HT1080 (cell line): ENCODE measurements at places on chromosomes 7 and 10.

GRCh38 chr7:73577627-73578341, 595 bp downstream of the TBL2 start:
- no peak for DNase-seq

DNA sequence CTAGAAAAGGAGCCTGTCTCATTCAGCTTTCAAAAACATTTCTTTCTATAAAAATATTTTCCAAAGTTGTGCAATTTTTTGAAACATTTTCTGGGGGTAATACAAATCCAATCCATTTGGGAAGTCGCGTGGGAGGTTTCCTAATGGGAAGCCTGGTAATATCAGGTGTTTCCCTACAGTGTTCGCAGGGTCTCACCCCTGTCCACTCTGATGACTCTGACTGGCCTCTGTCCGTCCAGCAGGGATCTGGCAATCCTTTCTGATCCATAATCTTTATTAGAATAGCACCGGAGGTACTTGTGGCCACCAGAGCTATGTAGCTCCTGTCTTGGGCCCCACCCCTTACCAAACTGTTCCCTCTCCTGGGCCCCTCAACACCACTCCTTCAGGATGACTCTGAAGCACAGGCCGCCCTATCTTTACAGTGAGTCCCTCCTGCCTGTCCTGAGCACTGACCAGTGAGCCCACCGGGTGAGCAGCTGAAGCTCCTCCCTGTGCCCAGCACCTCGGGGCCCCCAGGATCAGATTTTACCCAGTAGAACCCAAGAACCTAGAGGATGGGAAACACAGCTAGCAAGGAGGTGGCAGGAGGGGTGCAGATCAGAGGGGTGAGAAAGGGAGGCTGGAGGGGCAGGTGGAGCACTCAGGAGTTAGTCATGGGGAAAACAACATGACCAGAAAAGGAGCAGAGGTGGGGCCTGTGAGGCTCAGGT, 84.8 kb downstream of the PTPRE start:
- peak; percentile 59 for DNase-seq

DNA sequence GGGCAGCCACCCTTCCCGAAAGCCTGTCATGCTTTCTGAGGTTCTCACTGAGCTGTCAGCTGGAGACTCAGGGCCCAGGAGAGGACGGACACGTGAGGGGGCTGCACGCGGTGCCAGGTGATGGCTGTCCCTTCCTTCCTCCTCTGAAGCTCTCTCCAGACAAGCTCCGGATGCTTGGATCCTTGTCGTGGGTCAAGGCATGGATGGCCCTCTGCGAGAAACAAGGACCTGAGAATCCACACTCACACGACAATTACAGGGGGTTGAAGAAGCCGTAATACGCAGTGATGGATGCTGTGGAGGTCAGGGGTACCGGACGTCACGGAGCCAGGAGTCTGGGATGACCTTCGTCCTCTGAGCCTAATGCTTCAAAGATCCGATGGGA, 170.3 kb downstream of the USP6NL start:
- DNase-seq, result no peak

GRCh38 chr10:78609976-78610375, 458.8 kb upstream of the ZMIZ1 start:
- DNase-seq, result no peak

- DNase-seq, result no peak
Measured at GRCh38 chr10:127526161-127526560, 22.9 kb upstream of the NPS start.

DNA sequence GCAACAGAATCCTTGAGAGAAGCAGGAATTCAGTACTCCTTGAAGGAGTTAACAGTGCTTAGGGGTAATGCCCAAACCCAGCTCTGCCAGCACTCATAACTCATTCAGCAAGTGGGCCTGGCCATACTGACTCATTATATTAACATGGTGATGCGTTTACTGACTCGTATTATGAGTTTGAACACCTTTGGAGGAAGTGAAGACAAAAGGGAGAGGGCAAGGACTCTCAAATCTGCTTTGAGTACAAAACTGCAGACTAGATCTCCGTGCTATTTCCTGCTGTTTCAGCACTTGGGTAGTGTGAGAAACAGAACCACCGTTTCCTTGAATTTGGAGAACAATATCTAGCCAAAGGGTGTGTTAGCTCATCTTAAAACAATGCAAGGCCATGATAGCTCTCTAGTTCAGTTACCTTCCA, 30.8 kb downstream of the SLC16A9 start:
- DNase-seq, result peak; percentile 43

- no peak for DNase-seq
Measured at GRCh38 chr10:19987931-19988330, 171.7 kb downstream of the PLXDC2 start.

- no peak for DNase-seq
Measured at GRCh38 chr7:103130901-103131624, 17.8 kb downstream of the NAPEPLD start.

- DNase-seq, result no peak
Measured at GRCh38 chr10:131267814-131268095, 43.8 kb downstream of the TCERG1L start.

- peak; percentile 99 for DNase-seq
Measured at GRCh38 chr7:13850185-13850752, 139.2 kb downstream of the ETV1 start.

- DNase-seq, result no peak
Measured at GRCh38 chr7:28018856-28019465, 161.6 kb downstream of the JAZF1 start.

DNA sequence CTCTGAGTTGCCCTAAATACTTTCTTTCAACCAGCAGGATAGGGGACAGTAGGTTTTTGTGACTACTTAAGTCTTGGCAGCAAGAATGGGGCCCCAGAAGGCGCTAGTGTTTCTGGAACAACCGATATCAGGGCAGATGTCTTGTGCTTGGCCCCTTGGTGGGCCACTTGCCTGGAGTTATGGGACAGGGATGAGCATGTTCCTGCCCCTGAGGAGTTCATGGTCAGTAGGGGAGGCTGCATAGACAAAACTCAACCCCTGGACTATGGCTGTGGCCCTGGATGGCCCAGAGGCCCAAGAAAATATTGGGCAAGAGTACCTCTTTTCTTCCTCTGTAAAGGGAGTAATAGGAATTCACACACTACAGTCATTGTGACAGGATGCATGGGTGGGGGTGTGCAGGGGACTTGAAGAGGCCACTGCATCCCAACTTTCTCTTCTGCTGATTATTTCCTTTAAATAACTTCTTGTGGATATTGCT, 57.7 kb upstream of the IGFBP3 start:
- DNase-seq, result no peak

GRCh38 chr10:92268748-92269147, 22.1 kb downstream of the CPEB3 start:
- DNase-seq, result no peak

DNA sequence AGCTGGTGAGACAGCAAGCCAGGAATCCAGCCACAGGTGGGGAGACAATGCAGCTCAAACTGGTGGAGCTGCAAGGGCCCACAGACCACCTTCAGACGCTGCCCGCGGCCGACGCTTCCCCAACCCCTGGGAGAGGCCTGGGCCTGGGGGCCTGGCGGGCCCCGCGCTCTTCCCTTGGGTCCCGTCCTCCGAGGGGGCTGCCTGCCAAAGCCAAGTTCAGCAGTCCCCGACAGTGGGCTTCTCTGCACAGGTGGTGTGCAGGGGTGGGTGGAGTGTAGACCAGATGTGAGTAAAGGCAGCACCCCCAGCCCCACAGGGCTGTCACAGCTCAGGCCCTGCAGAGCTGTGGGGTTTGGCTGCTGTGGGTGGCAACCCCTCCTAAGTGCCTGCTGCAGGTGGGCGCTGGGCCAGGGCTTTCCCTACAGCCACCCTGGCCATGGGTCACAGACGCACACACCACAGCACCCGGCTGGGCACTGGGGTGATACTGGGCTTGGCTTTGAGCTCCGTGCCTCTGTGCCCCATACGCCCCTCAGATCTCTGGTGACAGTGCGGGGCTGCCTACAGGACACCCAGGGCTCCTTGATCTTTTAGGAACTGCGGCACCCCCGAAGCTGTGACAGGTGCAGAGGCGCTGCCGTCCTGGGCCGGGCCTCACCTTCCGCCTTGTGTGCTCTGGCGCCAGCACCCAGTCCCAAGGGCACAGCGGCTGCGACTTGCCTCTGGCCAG, 20.5 kb downstream of the BNIP3 start:
- no peak for DNase-seq

DNA sequence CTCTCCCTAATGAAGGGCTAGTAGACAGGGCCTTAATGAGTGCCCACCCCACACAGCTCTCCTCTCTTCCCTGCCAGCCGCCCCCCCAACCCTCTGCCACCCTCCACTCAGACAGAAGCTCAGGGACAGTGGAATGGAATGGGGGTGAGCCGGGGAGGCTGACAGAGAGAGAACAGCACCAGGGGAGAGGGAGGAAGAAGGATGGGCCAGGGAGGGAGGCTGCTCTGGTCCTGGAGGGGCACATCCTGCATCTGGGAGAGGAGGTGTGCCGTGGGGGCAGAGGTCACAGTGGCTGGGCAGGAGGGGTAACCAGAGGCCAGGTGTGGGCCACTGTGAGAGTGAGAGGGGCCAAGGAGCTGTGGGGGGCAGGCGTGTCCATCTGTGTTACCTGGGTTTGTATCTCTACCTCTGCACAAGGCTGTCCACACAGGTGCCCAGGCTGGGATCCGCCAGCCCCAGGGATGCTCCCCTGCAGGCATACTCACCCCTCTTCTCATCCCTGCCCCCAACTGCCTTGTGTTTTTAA, 2.4 kb downstream of the NYAP1 start:
- DNase-seq, result no peak

DNA sequence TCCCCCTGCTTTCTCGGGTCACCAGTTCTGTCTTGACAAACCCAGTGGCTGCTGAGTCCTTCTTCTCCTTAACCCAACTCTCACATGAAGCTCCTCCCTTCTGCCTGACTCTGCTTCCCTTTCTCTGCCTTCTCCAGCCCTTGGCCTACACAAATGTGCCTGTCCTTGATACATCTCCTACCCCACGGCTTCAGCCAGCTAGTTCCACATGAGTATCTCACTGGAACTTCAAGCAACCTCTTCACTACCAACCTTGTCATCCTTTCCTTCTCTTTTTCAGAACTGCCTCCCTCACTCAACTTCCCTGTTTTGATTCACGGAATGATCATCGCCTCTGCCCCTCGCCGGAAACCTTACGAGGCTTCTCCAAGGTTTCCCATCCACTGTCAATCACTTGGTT, 55.9 kb downstream of the PDIA4 start:
- no peak for DNase-seq

DNA sequence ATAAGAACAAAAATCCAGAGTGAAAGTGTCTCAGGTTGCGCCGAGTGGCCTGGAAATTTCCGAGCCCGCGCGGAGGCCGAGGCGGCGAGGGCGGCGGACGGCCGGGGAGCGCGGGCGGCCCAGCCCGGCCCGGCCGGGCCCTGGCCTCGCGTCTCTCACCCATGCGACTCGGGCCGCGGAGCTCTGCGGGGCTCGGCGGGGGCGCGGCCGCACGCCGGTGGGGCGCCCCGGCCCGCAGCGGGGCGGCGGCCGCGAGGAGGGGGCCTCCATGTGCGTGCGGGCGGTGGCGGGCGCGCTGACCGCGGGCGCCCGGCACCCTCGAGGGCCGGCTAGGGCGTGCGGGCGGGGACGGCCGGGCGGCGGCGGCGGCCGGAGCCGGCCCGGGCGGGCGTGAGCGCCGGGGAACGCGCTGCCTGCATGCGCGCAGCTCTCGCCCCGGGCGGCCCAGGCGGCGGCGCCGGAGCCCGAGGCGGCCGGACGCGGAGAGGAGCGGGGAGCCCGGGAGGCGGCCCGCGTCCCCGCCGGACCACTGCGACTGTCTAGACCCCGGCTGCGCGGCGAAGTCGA, 302 bp upstream of the EN2 start:
- DNase-seq, result no peak

GRCh38 chr7:54260941-54261371, 281.2 kb upstream of the VSTM2A start:
- DNase-seq, result peak; percentile 86

DNA sequence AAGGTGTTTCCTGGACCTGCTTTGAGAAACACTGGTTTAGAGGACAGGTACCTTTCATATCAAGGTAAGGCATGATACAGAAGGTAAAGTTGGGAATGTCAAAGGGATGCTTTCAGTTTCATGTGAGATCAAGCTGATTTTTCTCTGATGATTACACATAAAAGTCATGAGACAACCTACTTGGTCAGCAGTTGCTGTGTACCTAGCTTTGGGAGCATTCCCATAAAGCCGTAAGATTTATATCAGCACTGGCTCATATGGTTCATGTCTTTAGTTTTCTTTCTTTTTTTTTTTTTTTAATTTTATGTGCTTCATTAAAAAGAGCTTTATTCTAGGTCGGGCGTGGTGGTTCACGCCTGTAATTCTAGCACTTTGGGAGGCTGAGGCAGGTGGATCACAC, 265.3 kb upstream of the LRGUK start:
- DNase-seq, result no peak

GRCh38 chr7:122383934-122384333, 79.4 kb upstream of the FEZF1 start:
- peak; percentile 13 for DNase-seq

GRCh38 chr7:19304086-19304485, 158.9 kb upstream of the FERD3L start:
- no peak for DNase-seq

DNA sequence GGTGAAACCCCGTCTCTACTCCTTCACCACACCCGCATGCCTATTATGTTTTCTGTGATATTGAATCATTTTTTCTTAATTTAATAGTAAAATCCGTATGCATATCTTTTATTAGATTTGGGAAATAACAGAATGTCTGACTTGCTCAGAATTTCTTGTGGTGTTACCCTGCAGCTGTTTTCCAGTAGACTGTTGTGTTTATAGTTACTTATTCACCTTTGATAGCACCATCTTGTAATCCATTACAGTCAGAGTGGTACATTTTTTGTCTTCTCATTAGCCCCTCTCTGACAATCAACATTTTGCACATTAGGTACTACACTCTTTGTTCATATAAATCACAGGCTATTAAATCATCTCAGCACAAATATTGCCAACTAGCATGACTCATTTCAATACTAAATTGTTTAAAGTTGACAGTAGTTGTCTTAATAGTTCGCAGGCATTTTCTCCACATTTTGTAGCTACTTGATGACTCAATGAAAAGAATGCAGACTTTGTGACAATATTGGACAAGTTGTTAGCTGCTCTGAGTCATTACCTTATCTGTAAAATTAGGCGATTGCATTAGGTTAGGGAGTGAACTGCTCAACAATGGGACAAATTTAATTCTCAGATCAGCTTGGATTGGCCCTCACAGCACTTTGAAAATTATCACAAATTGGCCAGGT, 17.8 kb upstream of the SLC16A12 start:
- peak; percentile 94 for DNase-seq

- DNase-seq, result no peak
Measured at GRCh38 chr7:125491137-125491536, 561.5 kb upstream of the POT1 start.

GRCh38 chr7:159310457-159311171, 165.9 kb upstream of the VIPR2 start:
- no peak for DNase-seq

- DNase-seq, result peak; percentile 18
Measured at GRCh38 chr10:68871105-68871711, 29.9 kb upstream of the DDX50 start.

DNA sequence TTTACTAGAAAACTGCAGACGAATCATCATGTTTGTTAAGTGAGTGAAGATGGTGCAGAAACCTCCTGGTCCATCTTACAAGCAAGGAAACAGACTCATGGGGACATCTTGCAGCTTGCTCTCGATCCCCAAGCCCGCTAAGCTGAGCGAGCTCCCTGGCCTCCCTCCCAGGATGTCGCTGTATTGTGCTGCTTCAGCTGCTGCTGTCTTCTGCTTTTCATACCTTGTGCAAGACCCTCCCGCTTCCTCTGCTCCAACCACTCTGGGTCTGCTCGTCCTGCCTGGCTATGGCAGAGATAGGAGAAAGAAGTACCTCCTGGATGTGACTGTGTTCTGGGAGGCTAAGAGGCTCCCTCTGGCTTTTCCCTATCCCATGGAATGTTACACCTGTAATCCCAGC, 285.2 kb upstream of the FZD8 start:
- no peak for DNase-seq

- no peak for DNase-seq
Measured at GRCh38 chr10:121854809-121855445, 72.9 kb downstream of the ATE1 start.
